NCI-H510A (cell line): ENCODE measurements at places on chromosomes 7 and 10.

- no peak for DNase-seq
Observed at GRCh38 chr10:72260976-72261783, 12.5 kb upstream of the DDIT4 start.

DNA sequence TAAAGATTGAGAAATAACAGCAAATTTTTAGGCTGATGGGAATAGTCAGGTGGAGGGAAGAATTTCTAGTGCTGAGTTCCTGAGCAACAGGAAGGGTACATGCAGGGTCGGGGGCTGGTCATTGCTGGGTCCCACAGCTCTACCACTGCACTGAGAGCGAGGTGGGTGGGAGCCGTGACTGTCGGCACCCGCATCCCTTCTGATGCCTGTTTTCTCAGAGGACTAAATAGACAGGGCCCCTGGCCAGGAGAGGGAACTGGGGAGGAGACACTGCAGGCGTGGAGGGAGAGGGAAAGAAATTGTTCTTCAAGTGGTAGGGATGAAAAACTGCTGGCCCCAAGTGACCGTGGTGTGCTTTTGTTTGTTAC lies 7.3 kb downstream of the GTPBP4 start:
- no peak for DNase-seq

GRCh38 chr10:8510471-8510870 lies 456.0 kb downstream of the GATA3 start:
- no peak for DNase-seq

- no peak for DNase-seq
Observed at GRCh38 chr7:123872908-123873307, 27.9 kb downstream of the HYAL4 start.

DNA sequence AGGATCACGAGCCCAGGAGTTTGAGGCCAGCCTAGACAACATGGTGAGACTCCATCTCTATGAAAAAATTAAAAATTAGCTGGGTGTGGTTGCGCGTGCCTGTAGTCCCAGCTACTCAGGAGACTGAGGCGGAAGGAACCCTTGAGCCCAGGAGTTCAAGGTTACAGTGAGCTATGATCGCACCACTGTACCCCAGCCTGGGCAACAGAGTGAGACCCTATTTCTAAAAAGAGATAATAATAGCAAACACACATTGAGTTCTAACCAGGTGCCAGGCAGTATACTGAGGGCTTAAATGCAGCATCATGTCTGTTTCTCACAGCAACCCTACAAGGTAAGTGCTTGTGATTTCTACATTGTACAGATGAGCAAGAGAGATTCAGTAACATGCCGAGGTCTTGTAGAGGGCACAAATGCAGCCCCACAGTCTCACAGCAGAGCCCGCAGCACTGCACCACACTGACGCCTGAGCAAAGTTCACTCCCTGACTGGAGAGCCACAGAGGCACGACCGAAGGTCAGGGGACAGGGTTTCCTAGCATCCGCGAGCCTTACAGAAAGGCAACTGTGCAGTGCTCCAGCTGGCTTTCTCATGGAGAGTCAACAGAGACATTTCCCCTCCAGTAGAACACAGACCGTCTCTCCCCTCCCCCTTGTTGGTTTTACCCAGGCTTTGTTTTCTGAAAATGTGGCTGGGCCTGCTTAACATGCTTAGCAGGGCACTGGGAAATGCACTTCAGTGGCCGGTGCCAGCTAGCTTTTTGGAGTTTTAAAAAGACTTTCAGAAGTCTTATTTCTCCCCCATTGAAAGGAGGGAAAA lies 36.5 kb downstream of the PDSS1 start:
- DNase-seq, result no peak

DNA sequence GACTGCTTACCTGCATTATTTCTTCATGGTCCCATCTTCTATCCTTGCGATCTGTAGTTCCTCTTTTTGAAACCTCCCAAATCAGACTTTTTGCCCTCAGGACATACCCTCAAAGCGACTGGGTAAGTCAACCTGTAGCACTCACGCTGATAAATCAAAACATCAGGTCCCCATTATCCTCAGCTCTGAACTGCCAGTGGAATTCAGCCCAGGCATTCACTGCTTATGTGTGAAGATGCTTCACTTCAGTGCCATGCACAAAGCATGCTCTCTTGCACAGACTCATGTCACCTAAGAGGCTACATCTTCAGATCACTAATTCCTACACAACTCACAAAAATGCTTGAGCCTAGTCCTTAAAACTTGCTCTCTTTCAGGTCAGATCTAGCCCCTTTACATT lies 283.6 kb upstream of the KLF6 start:
- DNase-seq, result no peak

- DNase-seq, result no peak
Observed at GRCh38 chr10:68144709-68145108, 35.4 kb downstream of the MYPN start.

DNA sequence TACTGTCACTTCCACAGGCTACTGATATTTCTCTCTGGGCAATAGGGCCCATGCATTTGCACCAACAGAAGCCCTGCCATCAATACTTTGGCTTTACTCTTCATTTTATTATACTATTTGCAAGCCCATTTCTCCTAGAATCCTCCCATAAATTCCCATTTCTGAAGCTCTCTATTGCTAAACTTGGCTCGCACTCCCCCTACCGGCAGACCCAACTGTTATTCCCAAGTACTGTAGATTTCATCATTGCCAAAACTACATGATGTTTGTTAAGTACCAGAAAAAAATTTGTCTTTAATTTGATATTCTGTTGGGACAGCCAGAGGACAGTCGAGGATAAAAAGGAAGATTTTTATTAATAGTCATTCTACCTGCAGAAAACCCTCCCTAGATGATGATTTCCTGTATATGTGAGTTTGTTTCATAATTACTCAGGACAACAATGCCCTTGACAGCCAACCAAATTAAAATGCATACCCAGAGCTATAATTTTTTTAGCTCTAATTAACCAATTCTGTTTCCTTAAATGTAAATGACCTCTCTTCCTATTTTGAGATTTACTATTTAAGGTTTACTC lies 298.6 kb downstream of the REEP3 start:
- DNase-seq, result no peak

- no peak for DNase-seq
Observed at GRCh38 chr7:43485580-43485979, 97.3 kb upstream of the STK17A start.

GRCh38 chr7:99639267-99639666 lies 22.5 kb downstream of the ZSCAN25 start:
- DNase-seq, result no peak

GRCh38 chr10:73917566-73918305 lies 6.8 kb downstream of the PLAU start:
- no peak for DNase-seq

DNA sequence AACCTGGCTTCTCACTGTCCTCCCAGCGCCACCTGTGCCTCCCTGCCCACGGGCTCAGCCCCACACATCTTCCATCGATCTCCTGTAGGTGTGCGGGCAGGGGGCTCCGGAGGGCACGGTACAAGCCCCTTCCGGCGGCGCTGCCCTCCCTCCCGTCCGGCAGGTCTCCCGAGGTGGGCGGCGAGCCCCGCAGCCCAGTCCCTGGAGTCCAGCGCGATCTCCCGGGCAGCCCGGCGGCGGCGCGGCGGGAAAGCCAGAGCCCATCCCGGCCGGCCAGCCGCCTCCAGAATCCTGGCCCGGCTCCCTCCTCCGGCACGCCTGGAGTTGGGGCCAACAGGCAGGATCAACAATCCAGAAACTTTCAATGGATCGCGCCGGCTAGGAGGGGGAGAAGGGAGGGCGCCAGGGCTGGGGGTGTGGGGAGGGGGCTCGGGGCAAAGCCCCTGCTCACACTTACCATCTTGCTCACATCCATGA lies 100.1 kb downstream of the HIP1 start:
- no peak for DNase-seq

DNA sequence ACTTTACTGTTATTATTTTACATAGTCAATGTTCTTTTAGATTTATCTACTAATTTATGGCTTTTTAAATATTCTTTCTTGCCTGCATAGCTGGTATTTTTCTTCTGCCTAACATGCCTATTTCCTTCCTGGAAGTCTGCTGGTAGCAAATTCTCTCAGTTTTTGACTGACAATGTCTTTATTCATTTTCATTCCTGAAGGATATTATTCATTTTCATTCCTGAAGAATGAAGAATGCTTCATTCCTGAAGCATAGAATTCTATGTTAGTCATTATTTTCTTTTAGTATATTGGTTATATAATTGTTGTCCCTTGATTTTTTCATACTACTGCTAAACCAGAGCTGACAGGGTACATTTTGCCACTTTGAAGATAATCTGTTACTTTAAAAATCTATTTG lies 41.8 kb downstream of the TMEM168 start:
- no peak for DNase-seq

DNA sequence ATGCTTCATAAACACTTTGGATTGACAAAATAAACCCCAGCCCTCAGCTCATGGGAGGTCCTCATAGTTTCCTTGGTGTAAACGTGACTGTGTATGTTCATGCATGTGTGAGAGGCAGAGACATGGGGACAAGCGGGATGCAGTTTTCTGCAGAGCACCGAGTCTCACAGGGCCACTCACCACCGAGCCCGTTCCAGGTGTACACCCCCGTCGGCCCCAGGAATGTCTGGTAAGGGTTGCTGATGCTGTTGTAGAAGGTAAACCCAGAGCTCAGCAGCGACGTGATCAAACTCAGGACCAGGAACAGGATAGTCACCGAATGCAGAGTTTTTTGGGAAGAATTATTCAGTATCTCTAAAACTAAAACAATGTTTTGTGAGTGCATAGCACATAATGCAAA lies 9.2 kb downstream of the CLRN3 start:
- no peak for DNase-seq

GRCh38 chr7:16644636-16645592 lies 640 bp downstream of the ANKMY2 start:
- DNase-seq, result no peak
